Stimulated activated CD4-positive, alpha-beta T cell treated with anti-CD3 and anti-CD28 coated beads, Interleukin-12 subunit alpha, Interleukin-12 subunit beta, amount 100 ng/mL, for 4 hours (primary cell): ENCODE measurements at places on chromosomes 6 and 20.

- DNase-seq = no peak
Measured at GRCh38 chr6:17988422-17988944, 1.0 kb upstream of the KIF13A start.

- no peak for DNase-seq
Measured at GRCh38 chr6:106125925-106126435, 39.8 kb downstream of the PRDM1 start.

DNA sequence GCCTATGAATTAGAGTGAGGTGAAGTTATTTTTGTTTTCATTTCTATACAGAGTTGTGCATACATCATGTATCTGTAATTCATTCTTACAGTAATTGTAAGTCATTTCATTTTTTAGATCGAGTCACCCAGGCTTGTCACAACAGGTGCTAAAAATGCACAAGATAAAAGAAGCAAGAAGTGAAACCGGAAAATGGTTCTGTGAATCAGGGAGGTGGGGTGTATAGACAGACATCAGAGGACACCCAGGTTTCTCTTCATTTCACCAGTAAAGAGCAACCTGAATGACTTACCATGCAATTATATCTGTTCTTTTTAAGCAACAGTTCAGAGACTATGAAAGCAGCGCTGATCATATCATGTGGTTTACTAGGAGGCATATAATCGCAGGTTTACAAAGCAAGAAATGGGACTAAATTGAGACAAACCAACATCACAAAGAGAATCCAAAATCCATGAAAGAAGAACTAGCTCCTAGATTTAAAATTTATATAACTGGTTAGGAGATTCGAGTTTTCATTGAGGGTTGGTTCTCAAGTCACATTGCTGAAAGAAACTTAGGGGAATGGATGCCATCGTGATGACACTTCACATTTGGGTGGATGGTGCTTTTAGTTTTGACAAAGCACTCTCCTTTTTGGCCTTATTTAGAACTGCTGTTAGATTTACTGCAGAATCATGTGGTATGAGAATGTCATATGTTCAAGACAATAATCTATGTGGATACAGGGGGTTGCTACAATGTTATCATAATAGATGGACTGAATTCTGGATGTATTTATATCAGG lies 27.9 kb upstream of the TBC1D7 start:
- no peak for DNase-seq

- DNase-seq = no peak
Measured at GRCh38 chr6:109781001-109781400, 89.9 kb downstream of the FIG4 start.

DNA sequence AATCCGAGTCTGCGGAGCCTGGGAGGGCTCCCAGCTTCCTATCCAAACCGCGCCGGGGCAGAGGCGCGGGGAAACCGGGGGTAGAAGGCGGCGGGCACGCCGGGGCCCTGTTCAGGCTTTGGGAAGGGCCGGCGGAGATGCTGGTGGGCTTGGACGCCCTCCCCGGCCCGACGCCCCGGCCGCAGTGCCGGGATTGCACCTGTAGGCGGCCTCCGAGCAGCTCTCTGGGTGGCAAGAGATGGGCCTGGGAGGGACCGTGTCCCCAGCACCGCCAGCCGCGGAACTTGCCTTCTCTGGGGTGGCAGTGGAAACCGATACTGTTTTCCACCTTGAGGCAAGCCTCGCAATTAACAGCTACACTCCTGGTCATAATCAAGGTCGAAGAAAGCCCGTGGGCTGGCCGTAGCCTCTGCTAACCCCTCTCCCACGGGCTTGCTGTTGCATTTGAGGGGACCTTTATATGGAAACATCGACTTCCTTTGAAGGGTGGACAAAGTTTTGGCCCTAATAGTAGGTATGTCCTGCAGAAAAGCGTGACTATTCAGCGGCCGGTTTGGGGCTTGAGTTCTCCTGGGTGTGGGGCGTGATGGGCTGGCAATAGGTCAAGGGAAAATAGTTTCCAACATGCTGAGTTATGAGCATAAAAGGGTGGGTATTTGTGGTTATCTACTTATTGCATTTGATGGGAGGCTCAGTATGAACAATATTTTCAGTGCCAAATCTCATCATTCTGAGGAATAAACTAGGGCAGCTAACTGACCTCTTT lies 1.1 kb upstream of the JAG1 start:
- DNase-seq = no peak

DNA sequence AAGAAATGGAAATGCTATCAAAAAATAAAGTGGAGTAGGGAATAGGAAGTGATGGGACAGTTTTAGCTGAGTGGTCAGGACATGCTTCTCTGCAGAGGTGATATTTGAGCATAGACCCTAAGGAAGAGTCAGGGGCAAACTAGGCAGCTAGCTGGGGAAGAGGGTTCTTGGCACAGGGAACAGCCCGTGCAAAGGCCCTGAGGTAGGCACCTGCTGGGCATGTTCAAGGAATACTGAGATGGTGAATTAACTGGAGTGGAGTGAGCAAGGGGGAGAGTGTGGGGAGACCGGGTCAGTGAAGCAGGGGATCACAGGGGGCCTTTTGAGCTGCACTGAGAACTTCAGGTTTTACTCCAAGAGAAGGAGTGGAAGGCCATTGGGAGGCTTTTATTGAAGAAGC lies 7.5 kb upstream of the SIRPA start:
- DNase-seq = no peak

- DNase-seq = no peak
Measured at GRCh38 chr6:82987416-82987815, 78.2 kb downstream of the UBE3D start.

- DNase-seq = no peak
Measured at GRCh38 chr6:42561986-42562385, 1.8 kb upstream of the UBR2 start.

- DNase-seq = no peak
Measured at GRCh38 chr6:133170602-133171001, 70.6 kb upstream of the EYA4 start.

GRCh38 chr6:43762966-43763695 lies 6.9 kb upstream of the VEGFA start:
- no peak for DNase-seq
